ENCODE measurements at places on chromosomes 5 and 9.

GRCh38 chr5:140106101-140106500, 7.8 kb upstream of the PURA start:
- DNase-seq: no peak

GRCh38 chr9:4306066-4306776, 6.4 kb upstream of the GLIS3 start:
- no peak for DNase-seq

GRCh38 chr5:125049721-125050702, 303.6 kb upstream of the ZNF608 start:
- DNase-seq: no peak

DNA sequence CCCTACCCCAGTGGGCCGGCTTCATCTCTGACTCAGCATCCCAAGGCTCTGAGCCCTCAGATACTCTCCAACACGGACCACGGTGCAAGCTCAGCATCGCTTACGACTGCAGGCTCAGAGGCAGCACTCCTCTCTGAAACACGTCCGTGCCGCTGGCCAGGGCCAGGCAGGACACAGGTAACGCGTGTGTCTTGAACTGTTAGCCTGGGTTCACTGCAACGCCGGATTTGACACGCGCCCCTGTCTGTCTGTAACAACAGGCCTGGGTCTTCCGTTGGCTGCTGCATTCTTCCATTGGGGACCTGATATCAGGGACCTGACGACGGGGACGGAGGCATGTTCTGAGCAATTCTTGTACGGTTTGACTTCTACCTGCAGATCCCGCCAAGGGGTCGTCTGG, 6.4 kb downstream of the SLC6A3 start:
- no peak for DNase-seq

- DNase-seq: no peak
Measured at GRCh38 chr5:88401686-88402085, 133.0 kb upstream of the TMEM161B start.

GRCh38 chr9:121783521-121784507, 132.4 kb downstream of the DAB2IP start:
- no peak for DNase-seq

DNA sequence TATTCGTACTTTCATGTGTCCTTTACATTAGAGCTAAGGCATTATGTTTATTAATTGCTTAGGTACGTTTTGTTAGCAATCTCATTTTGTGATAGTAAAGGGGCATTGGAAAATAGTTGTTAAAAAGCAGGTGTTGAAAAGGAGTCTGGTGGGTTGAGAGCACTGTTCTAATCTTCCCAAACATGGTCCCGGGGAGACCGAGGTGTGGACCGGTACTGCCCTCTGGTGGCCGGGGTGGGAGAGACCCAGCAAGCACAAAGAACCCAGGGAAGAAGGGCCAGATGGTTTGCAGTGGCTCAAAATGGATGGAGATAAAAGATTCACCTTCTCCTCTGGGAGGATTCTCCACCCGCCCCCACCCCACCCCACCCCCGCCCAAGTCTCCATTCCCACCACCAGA, 26.1 kb downstream of the IDNK start:
- DNase-seq: peak; percentile 44

- DNase-seq: no peak
Measured at GRCh38 chr9:115495052-115495635, 377.2 kb upstream of the TNC start.

DNA sequence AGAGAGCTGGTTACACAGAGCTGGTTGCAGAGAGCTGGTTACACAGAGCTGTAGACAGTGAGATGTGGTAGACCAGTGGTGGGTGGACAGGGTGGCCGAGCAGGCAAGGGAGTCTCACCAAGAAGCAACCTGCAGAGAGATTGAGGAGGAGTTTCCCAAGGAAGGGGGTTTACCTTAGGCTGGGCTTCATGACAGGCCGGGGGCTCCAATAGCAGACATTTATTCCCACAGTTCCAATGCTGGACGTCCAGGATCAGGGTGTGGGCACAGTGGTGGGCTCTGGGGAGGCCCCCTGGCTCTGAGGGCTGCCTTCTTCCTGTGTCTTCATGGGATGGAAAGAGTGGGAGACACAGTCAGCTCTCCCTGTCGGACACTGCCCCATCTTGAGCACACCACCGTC, 386.9 kb upstream of the IRX4 start:
- DNase-seq: no peak

- no peak for DNase-seq
Measured at GRCh38 chr5:124040799-124041198, 528.8 kb downstream of the CSNK1G3 start.

DNA sequence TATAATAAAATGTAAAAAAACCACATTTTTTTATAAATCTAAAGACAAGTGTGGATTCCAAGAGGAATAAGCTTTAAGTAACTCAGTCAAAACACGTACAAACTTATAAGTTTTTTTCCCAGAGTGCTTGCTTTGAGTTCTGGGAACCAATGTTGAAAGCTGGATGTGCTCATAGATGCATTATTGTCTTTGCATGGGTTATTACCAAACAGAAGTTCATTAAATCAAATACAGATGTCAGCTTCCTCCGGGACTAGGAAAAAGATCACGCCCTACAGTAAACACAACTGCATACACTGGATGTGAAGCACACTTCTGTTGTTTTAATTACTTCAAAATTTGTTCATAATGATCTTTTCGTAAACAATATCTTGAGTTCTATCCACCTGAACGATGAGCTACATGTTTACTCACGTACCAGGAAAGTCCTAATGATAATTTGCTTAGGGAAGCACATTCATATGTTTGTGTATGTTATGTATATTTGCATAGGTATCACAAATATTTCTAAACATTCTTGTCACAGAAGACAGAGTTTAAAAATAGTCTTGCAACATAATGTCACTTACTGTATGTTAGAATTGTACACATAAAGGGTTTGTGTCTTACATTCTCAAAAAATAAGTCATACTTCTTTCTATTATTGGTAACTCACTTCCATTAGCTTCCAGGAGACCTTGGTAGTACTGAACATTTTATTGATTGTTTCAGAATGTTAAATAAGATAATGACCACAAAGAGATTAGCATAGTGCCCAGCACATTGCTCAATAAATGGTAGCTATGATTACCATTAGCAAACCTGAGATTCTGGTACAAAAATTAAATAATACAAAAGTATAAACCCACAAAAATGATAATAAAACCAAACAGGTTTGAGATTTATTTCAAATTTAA, 427.4 kb downstream of the CETN3 start:
- no peak for DNase-seq

- no peak for DNase-seq
Measured at GRCh38 chr9:131773911-131774379, 34.1 kb upstream of the RAPGEF1 start.

DNA sequence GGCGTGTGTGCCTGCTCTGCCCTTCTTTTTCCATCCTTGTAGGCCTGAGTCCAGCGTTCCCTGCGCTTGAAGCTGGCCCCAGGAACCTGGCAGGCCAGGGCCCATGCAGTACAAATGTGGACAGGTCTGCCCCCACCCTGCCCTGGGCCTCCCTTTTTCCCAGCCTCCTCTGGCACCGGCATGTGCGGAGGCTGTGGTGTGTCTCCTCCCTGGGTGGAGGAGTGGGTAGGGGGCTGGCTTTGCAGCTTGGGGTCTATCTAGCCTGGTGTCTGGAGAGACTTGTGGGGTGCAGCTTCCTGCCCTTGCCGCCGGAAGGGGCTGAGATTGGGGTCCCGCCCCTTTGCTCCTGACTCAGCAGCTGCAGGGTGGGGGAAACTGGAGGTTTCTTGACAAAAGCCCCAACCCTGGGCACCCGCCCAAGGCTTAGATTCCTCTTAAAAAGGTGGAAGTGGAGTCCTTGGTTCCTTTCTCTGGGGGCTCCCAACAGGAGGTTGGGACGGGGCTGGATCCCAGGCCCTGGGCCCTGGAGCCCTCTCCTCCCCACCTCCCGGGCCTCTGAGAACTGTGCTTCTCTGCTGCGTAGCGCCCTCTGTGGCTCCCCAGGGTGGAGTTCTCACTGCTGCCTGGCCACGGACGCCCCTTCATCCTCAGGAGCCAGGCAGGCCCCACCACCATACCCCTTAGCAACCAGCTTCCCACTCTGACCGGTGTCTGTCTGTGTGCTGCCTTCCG, 18.0 kb downstream of the RXRA start:
- DNase-seq: no peak

GRCh38 chr5:15692706-15693381, 192.9 kb downstream of the FBXL7 start:
- DNase-seq: no peak

GRCh38 chr9:121240472-121241135, 27.4 kb upstream of the GSN start:
- DNase-seq: no peak

DNA sequence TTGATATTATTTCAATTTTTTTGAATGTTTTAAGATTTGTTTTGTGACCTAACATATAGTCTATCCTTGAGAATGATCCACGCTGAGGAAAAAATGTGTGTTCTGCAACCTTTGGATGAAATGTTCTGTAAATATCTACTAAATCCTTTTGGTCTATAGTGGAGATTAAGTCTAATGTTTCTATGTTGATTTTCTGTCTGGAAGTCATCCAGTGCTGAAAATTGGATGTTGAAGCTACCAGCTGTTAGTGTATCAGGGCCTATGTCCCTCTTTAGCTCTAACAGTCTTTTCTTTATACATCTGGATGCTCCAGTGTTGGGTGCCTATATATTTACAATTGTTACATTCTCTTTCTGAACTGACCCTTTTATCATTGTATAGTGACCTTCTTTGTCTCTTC, 422.3 kb downstream of the TMEM232 start:
- no peak for DNase-seq

- no peak for DNase-seq
Measured at GRCh38 chr9:89405826-89406225, 87.5 kb downstream of the SECISBP2 start.

DNA sequence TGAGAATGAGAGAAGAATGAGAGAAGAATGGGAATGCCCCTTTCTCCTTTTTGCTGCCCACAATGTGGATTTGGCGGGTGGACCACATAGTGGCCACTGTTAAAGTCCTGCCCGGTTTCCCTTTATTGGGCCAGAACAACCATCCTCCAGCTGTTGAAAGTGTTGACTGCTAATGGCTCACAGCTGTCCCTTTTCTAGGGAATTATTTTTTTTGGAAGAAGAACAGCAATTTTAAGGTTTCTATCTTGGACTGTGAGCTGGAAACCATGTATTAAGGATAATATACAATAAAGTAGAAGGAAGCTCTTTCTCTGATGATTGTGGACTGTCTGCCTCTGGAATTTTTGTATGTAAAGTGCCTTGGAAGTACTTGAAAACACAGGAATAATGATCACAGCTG, 185.9 kb downstream of the DMRT2 start:
- no peak for DNase-seq

GRCh38 chr5:127076315-127077129, 3.2 kb upstream of the C5orf63 start:
- DNase-seq: no peak

- no peak for DNase-seq
Measured at GRCh38 chr5:94613583-94613982, 4.8 kb downstream of the KIAA0825 start.

- no peak for DNase-seq
Measured at GRCh38 chr5:67248703-67249589, 52.3 kb upstream of the CD180 start.

- DNase-seq: no peak
Measured at GRCh38 chr5:144131261-144131660, 39.2 kb downstream of the YIPF5 start.

DNA sequence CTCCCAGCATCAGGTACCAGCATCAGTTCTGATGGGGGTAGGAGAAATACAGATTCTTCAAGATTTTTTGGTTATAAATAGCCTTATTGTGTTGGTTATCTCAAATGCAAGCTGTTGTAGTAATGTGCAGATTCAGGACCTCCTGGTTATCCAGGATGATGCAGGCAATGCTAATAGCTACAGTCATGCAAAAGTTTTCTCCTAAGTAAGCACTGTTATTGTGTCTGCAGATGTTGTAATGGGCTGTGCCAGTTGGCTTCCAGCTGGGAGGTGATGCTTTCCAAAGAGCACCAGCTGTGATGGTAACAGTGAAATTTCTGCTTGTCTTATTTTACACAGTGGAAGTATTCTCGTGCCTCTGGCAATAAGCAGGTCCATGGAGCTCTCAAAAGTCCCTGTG, 719.2 kb upstream of the CTNND2 start:
- DNase-seq: no peak

GRCh38 chr5:35218981-35219380, 11.3 kb downstream of the PRLR start:
- DNase-seq: no peak

GRCh38 chr5:28648108-28648507, 1609.7 kb upstream of the CDH9 start:
- DNase-seq: no peak

- no peak for DNase-seq
Measured at GRCh38 chr5:132408965-132409364, 39.5 kb downstream of the SLC22A5 start.

DNA sequence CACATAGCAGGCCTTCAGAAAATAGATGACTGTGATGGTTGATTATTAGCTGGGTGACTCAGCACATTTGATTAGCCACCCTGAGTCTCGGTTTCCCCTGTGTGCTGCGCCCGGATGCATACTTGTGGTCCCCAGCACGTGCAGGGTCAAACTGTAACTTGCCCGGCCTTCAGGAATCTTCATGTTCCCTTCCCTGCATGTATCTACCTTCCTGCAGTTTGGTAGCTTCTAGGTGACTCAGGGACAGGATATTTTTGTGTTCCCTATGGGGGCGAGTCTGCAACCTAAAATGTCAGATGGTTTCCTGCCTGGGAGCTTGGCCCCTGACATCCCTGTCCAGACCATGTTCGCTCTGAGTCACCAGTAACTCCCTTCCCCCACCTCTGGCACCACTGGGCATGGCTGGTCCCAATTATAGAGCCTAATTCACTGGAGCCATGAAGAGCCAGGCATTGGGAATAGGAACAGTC, 13.2 kb downstream of the PTGS1 start:
- no peak for DNase-seq

GRCh38 chr9:87546704-87547103, 49.0 kb downstream of the DAPK1 start:
- DNase-seq: no peak

DNA sequence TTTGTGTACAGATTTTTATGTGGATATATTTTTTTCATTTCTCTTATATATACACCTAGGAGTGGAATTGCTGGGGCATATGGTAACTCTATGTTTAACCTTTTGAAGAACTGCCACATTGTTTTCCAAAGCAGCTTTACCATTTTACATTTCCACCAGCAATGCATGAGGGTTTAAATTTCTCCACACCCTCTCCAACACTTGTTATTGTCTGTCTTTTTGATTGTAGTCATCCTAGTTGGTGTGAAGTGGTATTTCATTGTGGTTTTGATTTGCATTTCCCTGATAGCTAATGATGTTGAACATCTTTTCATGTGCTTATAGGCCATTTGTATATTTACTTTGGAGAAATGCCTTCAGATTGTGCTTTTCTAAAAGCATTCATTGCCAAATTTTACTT, 39.1 kb downstream of the YTHDC2 start:
- DNase-seq: no peak

Data from activated CD8-positive, alpha-beta memory T cell treated with anti-CD3 and anti-CD28 coated beads for 4 hours (primary cell).